ENCODE measurements at places on chromosomes 3 and 15.

- no peak for DNase-seq
These were observed 37.8 kb upstream of the LSAMP start for GRCh38 chr3:116483135-116483534.

DNA sequence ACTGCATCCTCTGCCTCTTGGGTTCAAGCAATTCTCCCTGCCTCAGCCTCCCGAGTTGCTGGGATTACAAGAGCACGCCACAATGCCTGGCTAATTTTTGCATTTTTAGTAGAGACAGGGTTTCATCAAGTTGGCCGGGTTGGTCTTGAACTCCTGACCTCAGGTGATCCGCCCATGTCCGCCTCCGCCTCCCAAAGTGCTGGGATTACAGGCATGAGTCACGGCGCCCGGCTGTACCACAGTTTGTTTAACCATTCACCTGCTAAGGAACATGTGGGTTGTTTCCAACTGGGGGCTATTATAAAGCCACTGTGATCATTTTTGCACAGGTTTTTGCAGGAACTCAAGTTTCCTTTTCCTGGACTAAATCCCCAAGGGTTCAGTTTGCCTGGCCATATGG, 123.2 kb upstream of the RAP2B start:
- no peak for DNase-seq

DNA sequence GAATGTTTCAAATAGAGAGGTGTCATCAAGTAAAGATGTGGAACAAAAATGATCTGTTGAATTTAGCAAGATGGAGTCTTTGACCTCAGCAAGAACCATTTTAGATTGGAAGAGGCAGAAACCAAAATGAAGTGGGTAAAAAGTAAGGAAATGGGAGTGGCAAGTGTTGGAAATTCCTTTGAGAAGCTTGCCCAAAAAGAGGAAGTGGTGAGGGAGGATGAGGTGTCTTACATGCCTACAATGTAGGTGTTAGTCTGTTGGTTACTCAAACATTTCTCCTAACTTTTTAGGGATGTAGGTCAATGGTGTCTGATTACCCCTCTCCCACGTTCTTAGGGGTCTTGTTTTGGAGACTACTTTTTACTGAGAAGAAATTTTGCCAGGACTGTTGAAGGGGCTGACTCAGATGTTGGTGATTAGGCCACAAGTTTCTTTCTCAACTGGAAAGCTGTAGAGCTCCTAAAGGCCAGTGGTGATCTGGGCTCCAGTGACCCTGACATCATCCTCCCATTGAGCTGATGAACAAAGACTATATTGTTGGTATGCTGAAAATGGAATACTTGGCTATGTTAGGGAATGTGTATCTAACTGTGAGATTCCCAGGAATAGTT, 5.1 kb downstream of the PPP2R3A start:
- no peak for DNase-seq

GRCh38 chr3:176469694-176470205, 727.5 kb downstream of the TBL1XR1 start:
- DNase-seq = no peak

- DNase-seq = no peak
These were observed 617.6 kb downstream of the FHIT start for GRCh38 chr3:60633644-60634043.
